ENCODE measurements at places on chromosomes 16 and 17.

DNA sequence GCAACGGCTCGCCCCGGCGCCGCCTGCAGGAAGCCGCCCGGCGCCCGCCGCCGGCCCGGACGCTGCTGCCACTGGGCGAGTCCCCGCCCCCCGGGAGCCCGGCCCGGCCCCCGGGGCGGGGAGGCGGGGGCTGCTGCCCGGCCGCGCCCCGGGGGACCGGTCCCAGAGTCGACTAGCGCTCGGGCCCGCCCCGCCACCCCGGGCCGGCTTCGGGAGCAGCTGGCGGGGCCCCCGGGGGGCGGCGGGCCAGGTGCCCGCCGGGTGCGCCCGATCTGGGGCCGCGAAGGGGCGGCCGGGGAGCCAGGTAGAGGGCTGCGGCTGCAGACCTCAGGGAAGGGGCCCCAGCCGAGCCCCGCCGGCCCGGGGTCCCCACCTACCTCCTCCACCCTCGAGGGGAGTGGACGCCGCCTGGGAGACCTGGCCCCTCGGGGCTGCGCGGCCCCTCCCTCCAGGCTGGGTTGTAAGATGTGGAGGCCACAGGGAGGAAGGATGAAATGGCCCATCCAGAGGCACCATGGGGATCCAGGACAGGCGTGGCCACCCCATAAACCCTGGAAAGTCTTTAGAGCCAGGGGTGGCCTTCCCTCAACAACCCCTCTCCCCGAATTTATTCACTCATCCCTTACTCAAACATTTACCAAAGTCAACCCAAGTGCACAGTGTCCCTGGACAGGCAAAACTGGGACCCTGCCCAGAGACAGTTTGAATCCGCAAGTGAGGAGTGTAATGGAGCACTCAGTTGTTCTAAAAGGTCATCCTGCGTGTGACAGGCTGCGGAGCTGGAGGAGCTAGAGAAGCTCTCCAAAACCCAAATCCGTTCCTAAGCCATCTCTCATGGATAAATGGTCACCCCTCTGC is at the start of gene CDYL2:
CDYL2 (minus strand) TSS at position 73 of the 858 bp plus-strand sequence. CDS start 425 bp downstream, outside the sequence.
- no peak for DNase-seq

- DNase-seq = no peak
Observed at GRCh38 chr17:66190738-66191592, 968 bp downstream of the CEP112 start.

DNA sequence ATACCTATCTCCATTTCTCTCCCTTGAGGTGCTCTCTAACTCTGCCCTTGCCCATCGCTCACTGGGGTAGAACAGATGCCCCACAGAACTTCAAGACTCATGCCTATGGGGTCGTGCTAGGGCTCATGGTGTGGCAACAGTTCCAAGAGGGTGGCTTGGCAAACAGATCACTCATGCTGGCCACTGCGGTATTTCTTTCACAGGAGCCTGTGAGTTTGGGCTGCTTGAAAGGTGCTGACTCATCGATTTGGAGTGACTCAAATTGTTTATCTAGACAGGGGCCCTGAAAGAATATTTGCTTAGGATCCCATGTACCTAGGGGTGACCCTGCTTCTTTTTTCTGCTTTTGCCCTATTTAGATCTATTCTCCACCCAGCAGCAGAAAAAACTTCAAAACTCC is 69.9 kb downstream of the IRX5 start:
- no peak for DNase-seq

DNA sequence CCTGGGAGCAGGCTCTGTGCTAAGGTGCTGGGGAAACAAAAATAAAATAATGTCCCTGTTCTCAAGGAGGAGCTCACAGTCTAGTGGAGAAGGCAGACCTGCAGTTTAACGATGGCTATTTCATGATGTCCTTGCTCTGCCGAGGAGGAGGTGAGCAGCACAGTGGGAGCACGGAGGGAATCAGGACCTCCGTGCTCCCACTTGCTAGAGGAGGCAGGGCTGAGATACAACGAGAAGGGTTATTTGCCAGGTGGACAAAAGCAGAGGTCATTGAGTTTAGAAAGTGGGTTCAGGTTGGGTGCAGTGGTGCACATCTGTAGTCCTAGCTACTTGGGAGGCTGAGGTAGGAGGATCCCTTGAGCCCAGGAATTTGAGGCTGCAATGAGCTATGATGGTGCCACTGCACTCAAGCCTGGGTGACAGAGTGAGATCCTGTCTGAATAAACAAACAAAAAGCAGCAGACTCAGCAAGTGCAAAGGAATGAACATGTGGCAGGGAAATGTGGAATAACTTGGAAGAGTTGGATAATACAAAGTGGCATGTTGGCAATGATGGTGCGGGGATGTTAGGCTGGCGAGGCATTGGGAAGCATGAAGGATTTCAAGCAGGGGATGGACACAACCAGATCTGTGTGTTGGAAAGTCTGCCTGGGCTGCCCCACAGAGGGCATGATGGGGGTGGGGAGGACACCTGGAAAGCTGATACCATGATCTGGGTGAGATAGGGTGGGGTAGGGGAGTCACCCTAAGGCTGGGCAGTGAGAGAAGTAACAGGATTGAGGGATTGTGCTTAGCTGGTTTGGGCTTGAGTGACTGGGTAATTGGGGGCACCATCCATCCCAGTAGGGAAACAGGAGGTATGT is 12.8 kb upstream of the TNS4 start:
- no peak for DNase-seq

- DNase-seq = no peak
Observed at GRCh38 chr16:78562111-78562510, 462.7 kb downstream of the WWOX start.

DNA sequence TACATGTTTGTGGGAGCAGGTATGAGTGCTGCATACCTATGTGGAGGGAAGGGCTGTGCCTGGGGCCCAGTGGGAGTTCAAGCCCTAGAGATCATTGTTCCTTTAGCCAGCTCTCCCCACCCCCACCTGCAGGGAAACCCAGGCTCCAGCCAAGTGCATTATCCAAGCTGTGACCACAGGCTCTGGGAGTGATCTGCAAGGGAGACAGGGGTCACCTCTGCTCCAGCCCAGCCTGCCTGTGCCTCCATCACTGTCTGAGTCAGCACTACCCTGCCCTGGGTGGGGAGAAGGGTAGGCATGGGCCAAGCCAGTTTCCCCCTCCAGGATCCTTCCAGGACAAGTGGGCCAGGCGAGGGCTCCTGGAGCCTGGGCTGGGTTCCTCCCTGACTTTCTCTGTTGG is 32.1 kb upstream of the SBK1 start:
- no peak for DNase-seq

GRCh38 chr17:48494335-48494734 is 36.5 kb downstream of the HOXB1 start:
- DNase-seq = no peak

- DNase-seq = no peak
Observed at GRCh38 chr17:50196826-50197225, 4.6 kb downstream of the COL1A1 start.

GRCh38 chr17:45326626-45327025 is 9.8 kb upstream of the MAP3K14 start:
- DNase-seq = no peak

DNA sequence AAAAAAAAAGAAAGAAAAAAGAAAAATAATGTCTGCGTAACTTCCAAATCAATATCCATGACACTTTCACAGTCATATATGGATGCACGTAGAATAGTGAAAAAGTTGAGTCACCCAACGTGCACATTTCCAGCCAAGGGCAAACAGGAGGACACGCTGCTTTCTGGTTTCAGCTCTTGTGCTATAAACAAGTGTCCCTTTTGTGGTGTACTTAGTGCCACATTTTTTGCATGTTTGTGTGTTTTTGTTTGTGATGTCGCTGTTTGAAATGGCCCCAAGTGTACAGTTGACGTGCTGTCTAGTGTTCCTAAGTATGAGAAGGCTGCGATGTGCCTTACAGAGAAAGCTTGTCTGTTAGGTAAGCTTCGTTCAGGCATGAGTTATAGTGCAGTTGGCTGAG is 2.9 kb downstream of the CHD9 start:
- no peak for DNase-seq

- DNase-seq = no peak
Observed at GRCh38 chr17:81536299-81537290, 8.4 kb downstream of the FSCN2 start.

DNA sequence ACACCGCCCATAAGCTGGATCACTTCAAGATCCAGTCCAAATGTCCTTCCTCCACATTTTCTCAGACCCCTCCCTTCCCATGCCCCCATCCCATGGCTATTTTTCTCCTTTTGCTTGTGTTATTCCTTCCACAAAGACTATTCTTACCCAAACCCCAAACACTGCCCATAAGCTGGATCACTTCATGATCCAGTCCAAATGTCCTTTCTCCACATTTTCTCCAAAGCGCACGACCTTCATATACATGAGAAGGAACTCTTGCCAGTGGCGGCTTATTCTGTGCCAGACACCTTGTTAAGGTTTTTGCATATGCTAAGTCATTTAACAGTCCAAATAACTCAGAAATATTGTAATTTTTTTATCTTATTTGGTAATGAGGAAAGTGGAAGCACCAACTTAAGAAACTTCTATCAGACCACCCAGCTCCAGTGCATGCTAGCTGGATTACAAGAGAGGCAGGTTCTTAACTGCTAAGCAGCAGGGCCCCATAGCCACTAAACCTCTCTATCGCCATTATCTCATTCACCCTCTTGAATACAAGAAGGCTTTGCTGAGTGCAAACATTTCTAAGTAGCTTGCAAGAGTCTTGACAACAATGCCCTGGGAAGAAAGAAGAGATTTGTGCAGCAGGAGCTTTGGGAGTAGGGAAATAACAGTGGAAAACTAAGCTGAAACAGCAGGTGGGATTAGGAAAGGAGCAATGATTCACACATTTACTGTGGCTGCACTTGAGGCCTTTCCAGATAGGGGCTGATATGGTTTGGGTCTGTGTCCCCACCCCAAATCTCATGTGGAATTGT is 428.2 kb upstream of the MAF start:
- DNase-seq = no peak

- no peak for DNase-seq
Observed at GRCh38 chr16:55489119-55489955, 10.3 kb downstream of the MMP2 start.

DNA sequence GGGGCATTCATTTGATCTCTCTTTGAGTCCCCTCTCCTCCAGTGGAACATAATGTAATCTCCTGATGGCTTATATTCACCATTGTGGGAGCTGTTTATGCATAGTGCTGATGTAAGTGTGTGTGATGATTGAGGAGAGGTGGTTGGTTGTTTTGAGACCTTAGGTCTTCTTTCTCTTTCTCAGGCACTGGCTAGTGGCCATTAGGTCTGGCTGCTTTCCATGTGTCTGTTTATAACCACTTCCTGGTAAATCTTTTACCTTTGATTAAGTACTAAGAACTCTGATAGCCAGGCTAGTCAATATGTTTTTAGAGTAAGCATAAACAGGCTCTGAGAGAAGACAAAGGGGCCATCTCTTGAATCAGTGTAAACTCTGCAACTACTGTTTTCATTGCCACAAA is 27.9 kb downstream of the VAT1L start:
- no peak for DNase-seq

DNA sequence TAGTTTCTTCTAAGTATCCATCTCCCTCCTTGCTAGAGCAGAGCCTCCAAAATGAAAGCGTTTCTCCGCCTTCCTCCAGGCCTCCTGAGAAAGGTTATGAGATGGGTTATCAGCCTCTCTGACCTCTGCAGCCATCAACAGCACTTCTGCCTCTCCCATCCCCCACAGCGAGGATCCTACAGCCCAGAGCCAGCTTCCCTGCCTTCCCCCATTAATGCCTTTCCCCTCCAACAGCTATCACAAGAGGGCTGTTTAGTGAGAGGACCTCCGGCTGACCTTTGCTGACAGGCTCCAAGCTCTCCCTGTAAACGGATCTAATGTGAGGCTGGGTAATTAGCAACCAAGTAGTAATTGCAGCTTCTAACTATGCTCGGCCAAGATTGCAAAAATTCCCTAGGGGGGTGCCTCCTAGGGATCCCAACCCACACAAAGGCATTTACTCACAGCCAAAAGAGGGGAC is 55.8 kb downstream of the ZFHX3 start:
- no peak for DNase-seq

GRCh38 chr16:10575506-10576130 is 4.8 kb downstream of the EMP2 start:
- no peak for DNase-seq

DNA sequence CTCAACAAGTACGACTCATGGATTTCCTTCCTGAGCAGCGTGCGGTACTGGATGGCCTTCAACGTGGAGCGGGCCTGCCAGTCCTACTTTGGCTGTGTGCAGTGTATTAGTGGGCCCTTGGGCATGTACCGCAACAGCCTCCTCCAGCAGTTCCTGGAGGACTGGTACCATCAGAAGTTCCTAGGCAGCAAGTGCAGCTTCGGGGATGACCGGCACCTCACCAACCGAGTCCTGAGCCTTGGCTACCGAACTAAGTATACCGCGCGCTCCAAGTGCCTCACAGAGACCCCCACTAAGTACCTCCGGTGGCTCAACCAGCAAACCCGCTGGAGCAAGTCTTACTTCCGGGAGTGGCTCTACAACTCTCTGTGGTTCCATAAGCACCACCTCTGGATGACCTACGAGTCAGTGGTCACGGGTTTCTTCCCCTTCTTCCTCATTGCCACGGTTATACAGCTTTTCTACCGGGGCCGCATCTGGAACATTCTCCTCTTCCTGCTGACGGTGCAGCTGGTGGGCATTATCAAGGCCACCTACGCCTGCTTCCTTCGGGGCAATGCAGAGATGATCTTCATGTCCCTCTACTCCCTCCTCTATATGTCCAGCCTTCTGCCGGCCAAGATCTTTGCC is 9.0 kb downstream of the HAS3 start:
- DNase-seq = no peak

GRCh38 chr17:50356418-50356817 is 10.5 kb downstream of the XYLT2 start:
- DNase-seq = no peak

DNA sequence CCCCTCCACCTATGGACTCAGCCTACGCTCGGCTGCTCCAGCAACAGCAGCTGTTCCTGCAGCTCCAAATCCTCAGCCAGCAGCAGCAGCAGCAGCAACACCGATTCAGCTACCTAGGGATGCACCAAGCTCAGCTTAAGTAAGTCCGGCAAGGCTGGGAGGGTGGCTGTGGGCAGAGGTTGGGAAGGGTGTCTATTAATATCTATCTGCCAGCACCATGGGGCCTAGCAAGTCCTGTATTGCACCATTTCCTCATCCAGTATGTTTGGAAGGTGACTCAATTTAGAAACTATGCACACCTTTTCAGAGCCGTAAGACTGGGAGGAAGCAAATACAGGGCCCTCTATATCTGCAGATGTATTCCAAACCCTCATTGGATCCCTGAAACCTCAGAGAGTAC is 45.0 kb upstream of the ARHGAP44 start:
- DNase-seq = no peak

GRCh38 chr16:79918916-79919315 is 318.4 kb upstream of the MAF start:
- DNase-seq = no peak

DNA sequence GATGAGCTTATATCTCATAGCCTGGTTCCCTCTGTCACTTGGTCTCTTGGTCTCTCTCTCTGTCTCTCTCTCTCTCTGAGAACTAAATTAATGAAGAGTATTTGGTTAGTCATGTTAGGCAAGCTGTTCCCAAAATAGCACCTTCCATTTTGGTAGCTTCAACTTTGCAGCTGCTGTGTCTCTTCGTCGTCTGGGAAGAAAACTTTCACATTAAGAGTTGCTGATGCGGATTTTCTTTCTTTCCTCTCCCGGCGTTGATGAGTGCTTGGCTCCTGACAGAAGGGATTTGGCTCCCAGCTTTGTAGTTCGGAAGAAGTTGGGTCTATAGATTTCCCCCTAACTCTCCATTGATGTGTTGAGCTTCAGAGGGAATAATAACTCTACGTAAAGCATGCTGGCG is at the start of gene RBFOX1:
RBFOX1 (plus strand) TSS at position 235 of the 400 bp plus-strand sequence.
- DNase-seq = no peak

GRCh38 chr17:39663340-39663687 is 1.8 kb upstream of the TCAP start:
- no peak for DNase-seq
